NCI-H1092 treated with DMSO at 0.1 percent for 48 hours (cell line): ENCODE measurements at places on chromosomes 3 and 15.

- DNase-seq, result no peak
Observed at GRCh38 chr3:40337136-40338108, 27.9 kb downstream of the EIF1B start.

DNA sequence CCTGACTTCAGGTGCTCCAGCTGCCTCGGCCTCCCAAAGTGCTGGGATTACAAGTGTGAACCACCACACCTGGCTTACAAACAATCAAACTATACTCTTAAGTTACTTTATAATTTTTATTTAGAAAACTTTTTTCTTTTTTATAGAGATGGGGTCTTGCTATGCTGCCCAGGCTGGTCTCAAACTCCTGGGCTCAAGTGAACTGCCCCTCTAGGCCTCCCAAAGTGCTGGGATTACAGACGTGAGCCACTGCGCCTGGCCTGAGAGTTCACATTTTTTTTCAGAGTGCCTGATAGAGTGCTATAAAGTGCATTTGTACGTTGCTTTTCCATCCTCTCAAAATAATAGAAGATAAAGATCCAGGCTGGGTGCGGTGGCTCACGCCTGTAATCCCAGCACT lies 102.0 kb upstream of the TBL1XR1 start:
- DNase-seq, result no peak

- DNase-seq, result peak; percentile 50
Observed at GRCh38 chr3:154334973-154335420, 10.7 kb upstream of the DHX36 start.

GRCh38 chr3:148512648-148513047 lies 185.1 kb upstream of the AGTR1 start:
- no peak for DNase-seq

DNA sequence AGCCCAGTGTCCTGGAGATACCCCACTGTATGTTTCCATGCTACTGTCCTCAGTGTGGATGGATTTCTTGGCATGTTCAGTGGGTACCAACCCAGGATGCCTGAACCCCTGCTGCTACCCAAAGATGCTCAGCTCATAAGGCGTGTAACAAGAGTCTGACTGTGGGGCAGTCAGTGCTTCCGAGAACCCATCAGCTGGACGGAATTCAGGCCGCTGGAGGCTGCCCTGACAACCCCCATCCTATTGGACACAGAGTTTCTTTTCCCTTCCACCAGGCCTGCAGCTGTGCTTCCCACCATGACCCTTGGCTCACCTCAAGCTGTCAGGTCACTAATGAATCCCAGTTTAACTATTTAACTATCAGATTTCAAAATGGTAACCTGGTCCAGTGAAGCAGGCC lies 224.1 kb upstream of the FEZF2 start:
- no peak for DNase-seq

DNA sequence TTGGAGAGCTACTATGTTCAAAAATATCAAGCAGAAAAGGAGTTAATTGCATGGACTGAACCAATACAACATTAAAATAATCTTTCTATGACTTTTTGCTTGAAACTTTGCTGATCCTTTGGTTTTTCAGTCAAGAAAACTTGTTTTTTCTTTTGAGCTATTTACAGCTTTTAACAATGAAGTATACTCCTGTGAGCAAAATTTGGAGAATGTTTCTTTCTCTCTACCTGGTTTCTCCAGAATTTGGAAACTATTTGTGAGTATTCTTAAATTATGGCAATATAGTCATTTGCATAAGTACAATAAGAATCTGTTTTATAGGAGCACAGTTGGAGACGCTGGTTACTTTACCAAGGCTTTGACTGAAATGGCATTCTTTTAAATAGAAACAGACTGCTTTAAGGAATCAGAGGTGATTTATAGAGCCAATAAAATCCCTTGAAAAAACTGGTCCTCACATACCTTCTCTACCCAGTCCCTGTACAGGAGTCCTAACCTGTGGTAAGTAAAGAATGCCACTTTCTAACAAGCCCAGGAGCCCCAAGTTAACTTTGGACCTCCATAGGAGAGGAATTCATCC lies 127.4 kb downstream of the PLCH1 start:
- no peak for DNase-seq

DNA sequence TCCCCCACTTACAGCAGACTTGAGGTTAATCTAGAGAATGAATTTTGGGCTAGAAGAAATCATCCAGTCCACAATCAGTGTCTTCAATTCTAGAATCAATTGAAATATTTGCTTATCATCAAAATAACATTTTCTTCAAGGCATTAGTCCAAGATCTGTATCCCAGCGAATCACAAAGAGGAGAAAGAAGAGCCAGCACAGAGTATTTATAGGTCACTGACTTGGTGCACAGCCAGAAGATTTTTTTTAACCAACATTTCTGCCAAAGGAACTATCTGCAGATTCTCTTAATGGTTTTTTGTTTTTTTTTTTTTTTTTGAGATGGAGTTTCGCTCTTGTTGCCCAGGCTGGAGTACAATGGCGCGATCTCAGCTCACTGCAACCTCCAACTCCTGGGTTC lies 178.2 kb downstream of the TNIK start:
- DNase-seq, result no peak

DNA sequence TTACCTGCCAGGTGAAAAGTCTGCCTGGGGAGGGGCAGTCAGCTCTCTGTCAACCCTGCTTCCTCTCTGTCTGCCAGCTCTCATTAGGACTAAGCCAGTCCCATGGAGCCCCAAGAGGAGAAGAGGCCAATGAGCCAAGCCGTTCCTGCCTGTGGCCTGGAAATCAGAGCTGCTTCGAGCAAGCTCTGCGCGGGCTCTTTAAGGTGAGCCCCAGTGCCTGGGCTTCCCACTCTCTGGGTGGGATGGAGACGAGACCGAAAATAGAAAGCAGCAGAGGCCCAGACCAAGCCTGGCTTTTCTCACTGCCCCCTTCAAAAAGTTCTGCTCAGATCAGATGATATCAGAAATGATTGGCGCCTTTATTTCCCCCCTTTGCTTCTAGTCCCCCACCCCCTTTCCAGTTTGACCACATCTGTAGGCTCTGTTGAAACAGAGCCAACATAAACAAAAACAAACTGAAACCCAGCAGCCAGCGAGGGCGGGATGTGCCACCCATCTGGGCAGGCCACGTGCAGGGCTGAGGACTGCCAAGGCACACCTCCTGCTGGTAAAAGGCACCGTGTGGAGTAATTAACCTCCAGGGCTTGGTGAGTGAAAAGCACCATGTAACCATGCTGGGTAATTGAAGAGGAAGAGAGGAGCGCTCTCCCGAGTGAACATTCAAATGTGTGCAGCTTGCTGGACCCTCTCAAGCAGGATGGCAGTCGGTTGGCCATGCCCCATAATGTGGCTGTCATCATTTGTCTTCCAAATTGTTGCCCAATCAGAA lies 471.0 kb upstream of the PROK2 start:
- peak; percentile 85 for DNase-seq
